ENCODE measurements at places on chromosomes 3 and 15.
A peak's percentile ranks its signal among the peaks of the same experiment; 100 is the strongest.

DNA sequence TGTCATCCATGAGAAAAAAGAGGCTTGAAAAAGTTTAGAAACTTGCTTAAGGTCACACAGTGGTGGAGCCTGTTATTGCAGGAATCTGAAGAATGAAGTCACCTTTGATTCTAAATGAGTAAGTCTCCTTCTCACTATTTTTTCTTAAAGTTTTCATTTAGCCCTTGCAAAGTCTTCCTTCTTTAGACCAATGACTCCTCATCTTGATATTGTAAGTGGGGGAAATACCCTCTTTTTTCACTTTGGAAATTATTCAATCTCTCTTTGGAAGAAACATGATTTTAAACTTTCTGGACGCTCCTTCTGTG, 787 bp upstream of the SLMAP start:
- DNase-seq: no peak

DNA sequence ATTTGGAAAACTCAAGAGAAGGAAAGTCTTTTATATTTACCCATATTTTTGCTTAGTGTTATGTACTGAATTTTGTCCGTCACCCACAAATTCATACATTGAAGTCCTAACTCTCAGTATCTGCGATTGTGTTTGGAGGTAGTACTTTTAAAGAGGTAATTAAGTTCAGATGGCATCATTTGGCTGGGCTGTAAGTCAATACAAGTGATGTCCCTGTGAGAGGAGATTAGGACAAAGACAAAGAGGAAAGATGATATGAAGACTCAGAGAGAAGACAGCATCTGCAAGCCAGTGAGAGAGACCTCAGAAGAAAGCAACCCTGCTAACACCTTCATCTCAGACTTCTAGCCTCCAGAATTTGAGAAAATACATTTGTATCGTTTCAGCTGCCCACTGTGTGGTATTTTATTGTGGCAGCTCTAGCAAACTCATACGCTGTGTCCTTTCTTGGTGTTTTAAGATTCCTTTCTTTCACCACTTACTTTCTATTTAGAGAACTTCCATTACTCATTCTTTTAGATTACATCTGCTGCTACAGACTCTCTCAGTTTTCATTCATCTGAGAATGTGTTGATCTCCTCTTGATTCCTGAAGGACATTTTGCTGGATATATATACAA, 17.0 kb downstream of the LRCH3 start:
- no peak for DNase-seq

DNA sequence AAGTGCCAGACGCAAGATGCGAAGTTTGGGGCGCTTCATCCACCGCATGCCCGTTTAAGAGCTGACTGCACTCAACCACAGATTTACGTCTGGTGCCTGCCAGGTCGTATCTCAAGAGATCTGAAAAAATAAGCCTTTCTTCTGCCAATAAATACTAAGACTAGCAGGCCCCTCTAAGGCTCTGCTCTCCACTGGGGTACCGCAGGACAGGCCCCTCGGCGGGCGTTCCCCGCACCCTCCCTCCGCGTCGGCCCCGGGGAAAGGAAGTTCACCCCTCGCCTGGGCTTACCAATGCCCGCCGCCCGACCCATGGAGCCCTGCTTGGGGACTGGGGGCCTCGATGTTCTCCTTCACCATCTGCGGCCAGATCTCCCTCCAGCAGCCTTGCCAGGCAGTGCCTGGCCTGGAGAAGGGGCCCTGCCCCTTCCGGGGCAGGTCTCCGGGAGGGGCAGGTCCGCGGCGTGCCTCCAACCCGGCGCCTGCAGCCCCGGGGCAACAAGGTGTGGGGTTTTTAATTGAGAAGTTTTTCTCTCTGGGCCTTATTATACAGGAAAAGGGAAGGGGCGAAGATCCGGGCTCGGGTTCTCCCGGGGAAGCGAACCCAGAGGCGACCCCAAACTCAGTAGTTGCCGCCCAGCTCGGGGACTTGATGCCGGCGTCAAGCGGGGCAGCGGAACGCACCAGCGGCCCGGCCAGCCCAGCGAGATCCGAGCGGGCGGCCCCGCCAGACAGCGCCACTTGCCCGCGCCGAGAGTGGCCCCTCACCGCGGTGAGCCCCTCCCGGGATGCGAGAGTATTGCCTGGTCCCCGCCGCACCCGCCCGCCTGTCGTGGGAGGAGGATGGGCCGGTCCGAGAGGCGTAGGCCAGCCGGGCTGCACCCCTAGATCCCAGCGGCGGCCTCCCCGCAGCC, 735 bp downstream of the GOLGA8B start:
- DNase-seq: peak; percentile 27

GRCh38 chr3:29370476-29371420, 89.9 kb downstream of the RBMS3 start:
- no peak for DNase-seq

DNA sequence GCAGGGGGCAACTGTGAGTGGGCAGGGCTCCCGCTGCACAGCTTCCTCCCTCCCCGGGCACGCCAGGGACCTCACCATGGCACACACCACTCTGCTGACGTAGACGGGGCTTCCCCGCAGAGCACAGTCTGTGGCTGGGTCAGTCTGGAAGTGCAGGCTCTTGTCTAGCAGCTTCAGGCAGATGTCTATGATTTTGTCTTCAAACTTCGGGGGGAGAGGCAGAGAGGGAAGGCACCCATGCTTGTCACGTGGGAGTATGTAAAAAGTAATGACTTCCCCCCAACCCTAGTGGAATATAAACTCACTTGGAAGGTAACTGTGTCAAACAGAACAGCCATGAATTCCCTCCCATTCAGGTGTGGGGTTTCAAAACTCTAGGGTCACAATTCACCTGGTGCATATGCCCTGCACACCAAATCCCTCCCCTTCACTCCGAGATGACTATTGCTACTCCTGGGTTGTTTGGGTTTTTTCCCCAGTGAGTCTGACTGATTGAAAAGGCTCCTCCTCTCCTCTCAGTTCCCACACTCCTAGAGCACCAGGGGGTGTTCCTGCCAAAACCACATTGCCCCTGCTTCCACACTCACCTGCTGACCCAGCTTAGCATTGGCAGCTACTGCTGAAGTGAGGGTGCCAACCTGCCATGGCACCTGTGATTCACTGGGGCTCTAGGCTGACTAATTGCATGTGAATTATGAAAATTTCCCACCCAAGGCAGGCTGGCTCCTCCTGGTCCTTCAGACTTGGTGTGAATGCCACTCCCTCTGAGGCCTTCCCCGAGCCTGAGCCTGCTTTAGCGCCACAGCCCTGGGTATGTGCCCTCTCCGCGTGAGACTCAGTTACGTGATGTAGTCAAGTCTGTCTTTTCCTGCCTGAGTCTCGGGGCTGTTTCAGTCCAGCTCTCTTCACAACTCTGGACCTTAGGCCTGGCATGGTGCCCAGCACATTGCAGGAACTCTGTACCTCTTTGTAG, 13.0 kb downstream of the TGM5 start:
- peak; percentile 20 for DNase-seq

DNA sequence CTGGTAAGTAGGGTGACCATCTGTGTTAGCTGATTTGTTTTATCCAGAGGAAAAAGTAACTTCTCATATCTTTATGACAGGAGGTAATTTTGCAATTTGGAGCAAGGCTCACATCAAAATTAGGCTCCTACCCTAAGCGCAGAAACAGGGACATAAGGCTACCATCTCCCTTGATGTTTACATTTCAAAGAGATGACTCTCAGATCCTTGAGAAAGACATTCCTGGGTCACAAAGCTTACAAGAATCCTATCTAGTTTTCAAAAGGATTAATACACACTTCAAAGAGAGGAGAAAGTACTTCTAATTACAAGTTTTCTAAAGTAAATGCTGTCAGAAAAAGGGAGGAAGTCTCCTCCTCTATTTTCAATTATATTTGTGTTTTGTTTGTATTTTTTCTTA, 7.0 kb downstream of the ZPLD1 start:
- DNase-seq: no peak

DNA sequence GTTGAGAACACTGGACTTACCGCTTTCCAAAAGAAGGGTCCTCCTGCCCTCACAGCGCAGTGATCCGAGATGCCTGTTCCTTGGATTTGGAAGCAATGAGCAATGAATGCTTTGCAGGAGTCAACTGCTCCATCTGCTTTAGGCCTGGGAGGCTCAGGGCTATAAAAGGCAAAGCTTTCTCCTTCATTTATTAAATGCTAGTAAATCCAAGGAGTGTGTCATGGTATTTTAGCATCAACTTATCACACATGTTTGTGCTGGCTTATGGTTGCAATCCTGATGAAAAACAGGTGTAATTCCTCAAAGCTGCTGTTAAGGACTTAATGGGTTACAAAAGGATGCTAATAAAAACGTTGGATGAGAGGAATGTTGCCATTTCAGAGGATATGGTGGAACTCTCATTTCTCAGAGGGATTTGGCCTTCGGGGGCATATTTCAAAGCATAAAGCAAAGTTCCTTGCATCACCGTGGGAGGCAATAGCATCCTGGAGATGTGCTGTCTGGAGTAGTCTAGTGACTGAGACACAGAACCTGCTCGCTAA, 158.5 kb upstream of the TPM1 start:
- no peak for DNase-seq

DNA sequence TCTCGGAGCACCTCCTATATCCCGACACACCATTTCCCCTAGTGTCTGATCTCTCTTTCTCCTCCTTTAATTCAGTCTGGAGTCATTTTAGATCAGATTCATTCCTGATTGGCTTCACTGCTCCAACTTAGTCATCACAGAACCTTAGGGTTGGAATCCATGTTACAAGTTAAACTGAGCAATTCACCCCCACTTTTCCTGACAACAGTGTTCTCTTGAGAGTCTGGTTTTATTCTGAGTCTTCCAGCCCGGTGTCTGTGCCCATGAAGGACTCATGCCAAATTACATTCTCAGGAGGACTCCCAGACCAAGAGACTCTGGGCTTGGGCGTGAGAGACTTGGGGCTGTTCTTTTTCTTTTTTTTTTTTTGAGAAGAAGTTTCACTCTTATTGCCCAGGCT, 57.5 kb downstream of the LPP start:
- no peak for DNase-seq

GRCh38 chr15:60584355-60584998, 105.5 kb upstream of the ICE2 start:
- no peak for DNase-seq

GRCh38 chr3:50487181-50487580, 16.3 kb downstream of the CACNA2D2 start:
- no peak for DNase-seq

GRCh38 chr3:122357828-122358702, 25.0 kb downstream of the MIX23 start:
- DNase-seq: no peak

GRCh38 chr3:143412084-143412483, 292.5 kb downstream of the CHST2 start:
- DNase-seq: no peak

DNA sequence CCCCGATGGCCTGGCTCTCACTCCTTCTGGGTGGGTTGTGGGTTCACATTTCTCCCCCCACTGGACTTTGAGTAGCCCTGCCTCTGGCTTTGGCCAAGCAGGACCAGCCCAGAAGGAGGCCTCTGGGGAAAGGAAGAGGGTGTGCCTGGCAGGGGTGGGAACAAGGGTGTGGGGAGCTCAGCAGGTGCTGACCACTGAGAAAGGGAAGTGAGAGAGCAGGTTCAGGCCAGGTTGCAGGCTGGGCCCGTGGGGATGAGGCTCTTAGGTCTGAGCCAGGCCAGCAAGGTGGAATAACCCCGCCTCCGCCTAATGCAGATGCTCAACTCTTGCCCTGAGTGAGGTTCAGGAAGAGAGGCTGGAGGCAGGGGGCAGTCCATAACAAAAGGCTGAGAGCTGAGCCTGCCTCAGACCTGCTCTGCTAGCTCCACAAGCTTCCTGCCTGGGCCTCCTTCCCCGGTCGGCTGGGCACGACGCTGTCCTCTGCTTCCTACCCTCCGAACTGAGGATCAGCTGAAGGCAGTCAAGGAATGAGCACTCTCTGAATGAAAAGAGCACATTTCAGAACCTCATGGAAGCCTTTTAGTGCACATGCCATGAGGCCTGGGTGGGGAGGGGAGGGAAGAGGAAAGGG, 82.7 kb downstream of the TLE3 start:
- no peak for DNase-seq

DNA sequence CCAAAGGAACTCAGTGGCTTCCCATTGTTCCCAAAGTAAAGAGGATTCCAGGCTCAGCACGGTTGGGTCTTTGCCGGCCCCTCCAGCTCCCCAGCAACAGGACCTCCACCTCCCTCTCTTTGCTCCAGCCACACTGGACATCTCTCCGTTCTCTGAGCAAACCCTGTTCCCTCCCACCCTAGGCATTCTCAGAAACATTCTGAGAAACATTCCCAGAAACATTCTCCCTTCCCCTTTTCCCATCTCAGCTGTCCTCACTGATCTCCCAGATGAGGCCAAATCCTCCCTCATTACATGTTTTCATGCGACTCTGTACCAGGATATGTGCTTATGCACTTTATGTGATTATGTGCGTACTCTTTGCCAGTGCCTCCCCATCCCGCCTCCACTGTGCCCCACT, 14.1 kb downstream of the CCDC33 start:
- no peak for DNase-seq

- DNase-seq: no peak
Measured at GRCh38 chr3:141291559-141292355, 60.1 kb downstream of the PXYLP1 start.

DNA sequence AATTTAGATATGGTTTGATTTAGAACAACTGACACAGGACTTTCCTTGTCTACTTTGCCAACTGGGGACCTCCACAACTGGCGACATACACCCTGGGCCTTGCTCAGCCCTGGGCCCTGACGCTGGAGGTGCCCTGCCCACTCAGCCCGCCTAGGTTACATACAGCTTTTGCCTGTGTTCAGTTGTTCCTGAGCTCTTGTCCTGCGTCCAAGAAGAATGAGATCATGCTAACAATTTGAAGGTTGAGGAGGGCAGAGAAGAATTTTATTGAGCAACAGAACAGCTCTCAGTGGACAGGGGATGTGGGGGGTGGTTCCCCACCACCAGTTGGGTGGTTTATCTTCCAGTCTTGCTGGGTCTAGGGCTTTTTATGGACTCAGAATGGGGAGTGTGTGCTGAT, 67.9 kb downstream of the IQCH start:
- no peak for DNase-seq

- DNase-seq: no peak
Measured at GRCh38 chr15:84828086-84828908, 11.1 kb downstream of the ALPK3 start.

DNA sequence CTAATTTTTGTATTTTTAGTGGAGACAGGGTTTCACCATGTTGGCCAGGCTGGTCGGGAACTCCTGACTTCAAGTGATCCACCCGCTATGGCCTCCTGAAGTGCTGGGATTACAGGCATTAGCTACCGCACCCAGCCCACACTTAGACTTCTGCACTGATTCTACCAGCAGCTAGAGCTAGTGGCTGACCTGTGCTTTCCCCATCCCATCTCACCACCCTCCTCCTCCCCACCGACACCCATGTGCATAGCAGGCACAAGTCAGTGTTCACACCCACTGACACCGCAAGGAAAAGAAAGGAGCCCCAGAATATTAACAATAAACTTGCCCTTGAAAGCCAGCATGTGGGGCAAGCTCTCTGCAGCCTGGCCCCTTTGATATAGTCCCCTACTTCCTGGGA, 11.2 kb upstream of the ABTB1 start:
- DNase-seq: no peak

- DNase-seq: no peak
Measured at GRCh38 chr3:14518432-14518802, 21.7 kb downstream of the GRIP2 start.

- no peak for DNase-seq
Measured at GRCh38 chr3:15783361-15783969, 14.3 kb downstream of the ANKRD28 start.

All from effector memory CD4-positive, alpha-beta T cell (primary cell).